Esophagus mucosa (tissue), 1 donor: ENCODE measurements at places on chromosomes 3 and 15. TPM values are rescaled to one million over a fixed set of nuclear protein-coding genes. Genes with fewer than 3 reads are reported as not detected.

RPL4 gene
- 2,164 TPM for total RNA-seq

ZIC4 gene
- not detected for total RNA-seq

DNA sequence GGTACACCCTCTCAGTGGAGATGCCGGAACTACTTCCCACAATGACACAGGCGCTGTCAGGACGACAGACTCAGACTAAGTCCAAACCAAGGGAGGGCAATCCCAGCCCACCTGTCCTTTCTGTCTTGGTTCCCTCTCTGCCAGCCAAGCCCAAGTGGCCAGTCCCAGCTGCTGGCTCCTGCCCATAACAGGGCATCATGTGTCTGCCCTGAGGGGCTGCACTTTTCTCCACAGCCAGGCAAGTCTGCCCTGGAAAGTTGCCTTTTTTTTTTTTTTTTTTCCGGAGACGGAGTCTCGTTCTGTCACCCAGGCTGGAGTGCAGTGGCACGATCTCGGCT is 20.0 kb upstream of the BCL2A1 start:
- ATAC-seq: no peak

EFCC1 gene
- 0.20 TPM for total RNA-seq

RTP1 gene
- not detected for total RNA-seq

- no peak for ATAC-seq
Measured at GRCh38 chr15:88069561-88069960, 187.0 kb downstream of the NTRK3 start.

LMCD1 gene
- total RNA-seq: 13.0 TPM

DNA sequence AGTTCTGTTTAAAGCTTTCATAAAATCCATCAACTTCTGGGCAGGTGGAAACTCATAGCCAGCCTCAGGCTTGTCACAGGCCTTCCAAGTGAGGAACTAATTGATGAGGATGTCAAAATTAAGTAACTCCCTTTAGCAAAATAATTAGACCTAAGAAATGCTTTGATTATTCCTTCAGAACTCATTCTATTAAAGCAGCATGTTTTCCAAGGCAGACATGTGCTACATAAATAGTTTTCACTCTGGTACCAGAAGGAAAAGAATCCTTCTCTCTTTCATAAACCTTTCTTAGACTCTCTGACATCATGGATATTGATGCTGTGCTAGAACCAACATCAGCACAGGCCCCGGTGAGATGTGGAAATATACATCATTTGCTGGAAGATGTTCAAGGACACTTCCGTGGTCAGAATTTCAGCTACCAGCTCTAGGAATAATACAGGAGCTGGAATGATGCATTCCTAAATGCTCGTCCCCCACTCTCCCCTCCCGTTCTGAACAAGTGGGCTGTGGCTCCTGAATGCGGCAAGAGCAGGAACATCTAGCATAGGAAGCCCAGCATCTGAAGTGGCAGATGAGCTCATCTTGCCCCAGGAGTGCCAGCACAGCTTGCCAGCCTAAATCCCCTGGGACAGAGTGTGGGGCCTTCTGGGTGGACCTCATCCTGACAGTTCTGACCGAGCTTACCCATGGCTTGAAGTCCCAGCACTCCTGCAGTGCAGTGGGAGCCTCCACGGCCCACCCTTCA is 82.4 kb downstream of the WWTR1 start:
- peak; percentile 21 for ATAC-seq
